ENCODE measurements at places on chromosomes 16 and 17.

DNA sequence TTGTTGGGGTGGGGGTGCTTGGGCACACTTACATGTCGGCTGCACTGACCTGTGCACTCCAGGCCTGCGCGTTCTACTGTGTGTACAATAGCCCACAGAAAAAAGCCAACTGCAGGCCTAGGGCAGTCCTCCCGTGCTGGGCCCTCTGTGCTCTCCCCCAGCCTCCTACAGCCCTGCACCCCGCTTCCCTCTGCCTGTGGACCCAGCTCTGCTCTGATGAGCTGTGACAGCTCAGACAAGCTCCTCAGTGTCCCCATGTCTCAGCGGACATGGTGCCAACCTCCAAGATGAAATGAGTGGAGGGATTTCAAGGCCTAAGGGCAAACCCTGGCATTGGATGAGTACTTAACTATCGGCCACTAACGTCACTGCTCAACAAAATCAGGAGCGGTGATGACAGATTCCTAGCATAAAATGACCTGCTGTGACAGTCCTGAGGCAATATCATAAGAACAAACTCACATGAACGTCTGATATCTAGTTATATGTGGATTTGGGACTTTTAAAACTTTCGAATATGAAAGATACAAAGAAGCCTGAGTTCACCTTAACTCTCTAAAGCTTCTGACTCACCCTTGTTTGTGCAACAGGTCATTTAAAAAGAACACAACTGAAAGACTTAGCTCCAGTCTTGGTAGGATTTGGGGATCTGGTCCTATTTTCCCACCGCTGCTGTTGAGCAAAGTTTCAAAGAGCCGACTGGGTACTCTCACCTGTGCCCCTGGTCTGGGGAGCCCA, 34.7 kb downstream of the CCDC57 start:
- no peak for DNase-seq

- no peak for DNase-seq
Measured at GRCh38 chr17:64599187-64599676, 62.9 kb downstream of the SMURF2 start.

- DNase-seq, result no peak
Measured at GRCh38 chr17:73292031-73292531, 19.7 kb downstream of the CDC42EP4 start.

GRCh38 chr17:57282296-57282695, 26.0 kb downstream of the MSI2 start:
- DNase-seq, result no peak

GRCh38 chr16:61871837-61872777, 164.1 kb downstream of the CDH8 start:
- DNase-seq, result no peak

GRCh38 chr17:70825321-70826125, 656.2 kb downstream of the KCNJ2 start:
- no peak for DNase-seq
